Pancreas (tissue), 10 donors: ENCODE measurements at places on chromosomes 6 and 20.
A peak's percentile ranks its signal among the peaks of the same experiment; 100 is the strongest.

- DNase-seq: no peak
Measured at GRCh38 chr6:40585651-40586269, 1.4 kb downstream of the LRFN2 start.

DNA sequence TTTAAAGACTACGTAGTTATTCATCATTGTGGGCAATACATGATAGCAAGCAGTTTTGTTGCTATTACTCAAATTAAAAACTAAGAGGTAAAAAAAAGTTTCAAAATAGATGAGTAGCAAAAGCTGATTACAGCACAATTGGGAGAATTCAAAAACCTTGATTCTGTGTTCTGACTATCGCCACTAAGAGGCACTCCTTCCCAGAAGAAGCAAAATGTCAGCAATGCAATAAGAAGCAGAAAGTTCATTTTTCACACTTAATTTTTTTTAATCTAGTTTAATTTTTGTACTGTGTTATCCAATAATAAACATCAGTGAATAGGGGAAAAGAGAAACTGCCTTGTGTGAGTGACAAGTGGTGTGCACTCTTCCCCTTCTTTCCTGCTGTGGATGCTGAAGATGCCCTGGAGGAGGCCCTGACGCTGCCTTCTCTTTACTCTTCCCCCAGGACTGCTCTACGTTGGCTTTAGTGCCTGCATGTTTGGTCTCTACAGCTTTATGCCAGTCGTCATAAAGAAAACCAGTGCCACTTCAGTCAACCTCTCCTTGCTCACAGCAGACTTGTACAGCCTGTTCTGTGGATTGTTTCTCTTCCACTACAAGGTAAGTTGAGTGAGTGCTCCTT is 263.2 kb upstream of the PLN start:
- no peak for DNase-seq

- DNase-seq: no peak
Measured at GRCh38 chr6:96116674-96117073, 100.9 kb downstream of the FUT9 start.

DNA sequence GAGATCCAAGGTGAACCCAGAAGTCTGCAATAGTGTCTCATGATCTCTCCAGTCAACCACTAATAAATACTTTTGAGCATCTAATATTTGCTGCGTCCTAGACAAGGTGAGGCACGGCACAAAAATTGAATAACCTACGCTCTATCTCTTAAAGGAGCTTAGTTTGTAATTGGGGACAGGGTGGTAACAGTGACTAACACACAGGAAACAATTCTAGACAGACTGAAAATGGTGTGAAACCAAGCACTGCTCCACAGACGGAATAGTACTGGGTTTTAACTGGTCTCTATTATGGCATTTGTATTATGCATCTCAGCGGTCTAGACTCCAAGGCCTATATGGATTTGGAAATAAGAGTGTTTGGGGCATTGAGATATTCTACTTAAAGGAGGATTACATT is 120.1 kb downstream of the CLIC5 start:
- DNase-seq: no peak

DNA sequence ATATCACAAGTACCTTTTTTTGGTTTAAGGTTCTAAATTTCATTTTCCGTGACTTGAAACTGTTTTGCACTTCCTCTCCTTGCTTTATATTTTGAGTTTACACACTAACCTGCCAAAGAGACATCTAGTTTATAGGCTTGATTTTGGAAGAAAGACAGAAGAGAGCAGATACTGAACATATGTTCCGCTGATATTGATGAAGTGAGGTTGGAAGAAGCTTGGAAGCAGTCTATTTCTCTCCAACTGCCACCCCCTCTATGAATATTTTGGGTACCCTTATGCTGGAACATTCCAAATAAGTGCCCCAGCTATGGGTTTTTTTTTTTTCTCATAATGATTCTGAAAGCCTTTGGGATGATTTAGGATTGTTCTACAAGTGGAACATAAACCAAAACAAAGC is 150.6 kb downstream of the LAMA2 start:
- no peak for DNase-seq

- no peak for DNase-seq
Measured at GRCh38 chr20:2835331-2835796, 5.1 kb downstream of the PCED1A start.

DNA sequence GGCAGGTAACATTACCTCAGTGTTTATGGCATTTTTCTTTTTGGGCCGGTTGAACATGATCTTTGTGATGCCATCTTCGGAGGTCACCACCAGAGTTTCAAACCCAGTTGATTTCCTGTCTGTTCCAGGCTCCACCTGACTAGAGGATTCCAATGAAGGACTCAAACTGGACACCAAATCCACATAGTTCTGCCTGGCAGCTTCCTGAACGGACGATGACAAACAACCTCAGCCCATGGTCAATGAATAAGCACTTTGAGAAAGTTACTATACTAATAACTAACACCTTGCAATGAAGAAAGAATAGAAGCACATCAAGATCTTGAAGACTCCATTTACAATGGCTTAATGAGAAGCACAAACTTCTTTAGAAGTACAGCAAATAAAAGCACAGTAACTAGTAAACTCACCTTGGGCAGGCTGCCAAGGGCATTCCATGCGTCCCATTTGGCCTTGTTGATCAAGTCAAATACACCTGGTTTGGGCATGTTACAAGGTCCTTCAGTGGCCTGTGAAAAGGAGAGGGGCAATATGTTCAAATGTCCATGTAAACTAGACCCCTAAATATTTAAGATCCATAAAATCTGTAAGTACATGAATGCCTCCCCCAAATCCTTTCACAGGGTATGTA is 4.9 kb downstream of the ECI2 start:
- DNase-seq: peak; percentile 83

DNA sequence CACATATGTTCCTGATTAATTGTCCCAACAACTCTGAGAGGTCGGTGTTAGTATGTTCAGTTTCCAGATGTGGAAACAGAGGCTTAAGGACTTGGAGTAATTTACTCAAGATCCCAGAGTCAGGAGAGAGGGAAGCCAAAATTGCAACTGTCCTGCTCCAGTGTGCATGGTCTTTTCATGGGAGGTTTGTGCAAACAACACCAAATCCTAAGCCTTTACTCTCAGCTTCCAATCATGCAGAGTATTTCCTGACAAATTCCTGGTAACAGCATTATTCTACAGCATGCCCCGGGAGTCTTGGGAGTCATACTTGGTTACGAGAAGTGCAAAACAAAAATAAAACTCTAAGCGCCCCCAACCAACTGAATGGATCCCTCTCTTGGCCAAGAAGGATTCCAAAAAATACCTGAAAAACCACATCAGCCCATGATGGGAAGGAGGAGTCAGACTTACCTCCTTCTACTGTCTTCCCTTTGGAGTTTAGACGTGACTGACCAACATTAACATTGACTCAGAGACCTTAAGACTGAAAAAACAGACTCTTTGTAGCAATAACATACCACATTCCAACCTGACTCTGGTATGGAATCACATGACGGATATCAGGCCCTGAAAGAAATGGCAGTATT is 30.8 kb upstream of the PPP1R3G start:
- no peak for DNase-seq

GRCh38 chr6:170134471-170135440 is 156.1 kb downstream of the DLL1 start:
- DNase-seq: peak; percentile 8

DNA sequence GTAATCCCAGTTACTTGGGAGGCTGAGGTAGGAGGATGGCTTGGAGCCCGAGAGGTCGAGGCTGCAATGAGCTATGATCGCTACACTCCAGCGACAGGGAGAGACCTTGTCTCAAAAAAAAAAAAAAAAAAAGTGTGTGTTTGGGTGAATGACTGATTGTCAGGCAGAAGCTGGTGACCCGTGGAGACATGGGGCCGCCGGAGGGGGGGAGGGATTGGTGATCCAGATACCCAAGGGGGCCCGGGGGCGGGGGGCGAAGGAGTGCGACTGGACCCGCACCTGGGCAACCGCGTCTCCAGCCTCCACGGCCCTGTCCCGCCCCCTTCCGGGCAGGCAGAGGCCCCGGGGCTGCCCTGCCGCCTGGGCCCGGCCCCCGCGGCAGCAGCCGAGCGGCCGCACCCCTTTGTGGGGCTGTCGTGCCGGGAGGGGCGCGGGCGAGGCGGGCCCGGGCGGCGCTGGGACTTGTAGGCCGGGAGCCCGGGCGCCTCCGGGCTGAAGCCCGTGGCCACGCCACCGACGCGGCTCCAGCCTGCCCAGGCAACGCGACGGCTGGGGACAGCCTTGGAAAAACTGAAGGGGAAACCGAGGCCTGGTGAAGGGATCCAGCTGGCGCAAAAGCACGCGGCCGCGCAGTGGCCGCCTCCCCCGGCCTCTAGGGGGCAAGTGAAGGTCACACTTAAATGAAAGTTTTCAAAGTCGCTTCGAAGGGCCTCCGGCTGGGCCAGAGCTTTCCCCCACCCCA is 2.1 kb upstream of the RBM38 start:
- peak; percentile 92 for DNase-seq

DNA sequence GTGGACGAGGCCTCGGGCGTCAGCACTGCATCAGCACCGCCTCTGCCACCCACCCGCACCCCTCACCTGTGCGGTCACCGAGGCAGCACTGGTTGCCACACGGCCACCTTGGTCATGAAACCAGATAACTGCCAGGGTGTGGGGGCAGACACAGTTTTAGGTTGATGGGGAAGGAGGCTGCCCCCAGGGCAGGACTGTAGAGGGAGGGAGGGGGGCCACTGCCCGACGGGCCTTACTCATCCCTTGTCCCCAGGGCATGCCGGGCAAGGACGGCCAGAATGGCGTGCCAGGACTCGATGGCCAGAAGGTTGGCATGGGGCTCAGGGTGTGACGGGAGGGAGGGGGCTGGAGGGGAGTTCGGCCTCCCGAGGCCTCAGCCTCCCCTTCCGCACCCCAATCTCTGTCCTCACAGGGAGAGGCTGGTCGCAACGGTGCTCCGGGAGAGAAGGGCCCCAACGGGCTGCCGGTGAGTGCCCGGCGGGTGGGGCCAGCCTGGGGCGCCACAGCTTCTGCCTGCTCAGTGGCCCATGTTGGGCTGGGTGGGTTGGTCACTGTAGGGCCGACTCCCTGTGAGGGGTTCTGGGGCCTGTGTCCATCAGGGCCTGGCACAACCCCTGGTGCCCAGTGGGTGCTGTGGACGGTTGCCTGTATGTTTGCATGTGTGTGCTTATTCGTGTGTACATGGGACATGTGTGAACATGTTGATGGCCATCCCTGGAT is 11.8 kb downstream of the COL9A3 start:
- DNase-seq: peak; percentile 27

- no peak for DNase-seq
Measured at GRCh38 chr6:19968201-19968600, 131.0 kb downstream of the ID4 start.

DNA sequence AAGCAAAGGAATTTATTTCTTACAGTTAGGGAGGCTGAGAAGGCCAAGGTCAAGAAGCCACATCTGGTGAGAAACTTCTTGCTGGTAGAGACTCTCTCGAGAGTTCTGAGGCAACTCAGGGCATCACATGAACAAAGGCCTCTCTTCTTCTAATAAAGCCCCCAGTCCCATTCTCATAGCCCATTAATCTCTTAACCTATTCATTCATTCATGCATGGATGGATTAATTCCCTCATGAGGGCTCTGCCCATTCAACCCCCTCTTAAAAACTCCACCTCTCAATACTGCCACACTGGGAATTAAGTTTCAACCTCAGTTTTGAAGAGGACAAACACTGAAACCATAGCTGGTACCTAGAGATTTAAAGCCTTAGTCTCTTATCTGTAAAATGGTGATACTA is 217.9 kb upstream of the SPTLC3 start:
- no peak for DNase-seq

DNA sequence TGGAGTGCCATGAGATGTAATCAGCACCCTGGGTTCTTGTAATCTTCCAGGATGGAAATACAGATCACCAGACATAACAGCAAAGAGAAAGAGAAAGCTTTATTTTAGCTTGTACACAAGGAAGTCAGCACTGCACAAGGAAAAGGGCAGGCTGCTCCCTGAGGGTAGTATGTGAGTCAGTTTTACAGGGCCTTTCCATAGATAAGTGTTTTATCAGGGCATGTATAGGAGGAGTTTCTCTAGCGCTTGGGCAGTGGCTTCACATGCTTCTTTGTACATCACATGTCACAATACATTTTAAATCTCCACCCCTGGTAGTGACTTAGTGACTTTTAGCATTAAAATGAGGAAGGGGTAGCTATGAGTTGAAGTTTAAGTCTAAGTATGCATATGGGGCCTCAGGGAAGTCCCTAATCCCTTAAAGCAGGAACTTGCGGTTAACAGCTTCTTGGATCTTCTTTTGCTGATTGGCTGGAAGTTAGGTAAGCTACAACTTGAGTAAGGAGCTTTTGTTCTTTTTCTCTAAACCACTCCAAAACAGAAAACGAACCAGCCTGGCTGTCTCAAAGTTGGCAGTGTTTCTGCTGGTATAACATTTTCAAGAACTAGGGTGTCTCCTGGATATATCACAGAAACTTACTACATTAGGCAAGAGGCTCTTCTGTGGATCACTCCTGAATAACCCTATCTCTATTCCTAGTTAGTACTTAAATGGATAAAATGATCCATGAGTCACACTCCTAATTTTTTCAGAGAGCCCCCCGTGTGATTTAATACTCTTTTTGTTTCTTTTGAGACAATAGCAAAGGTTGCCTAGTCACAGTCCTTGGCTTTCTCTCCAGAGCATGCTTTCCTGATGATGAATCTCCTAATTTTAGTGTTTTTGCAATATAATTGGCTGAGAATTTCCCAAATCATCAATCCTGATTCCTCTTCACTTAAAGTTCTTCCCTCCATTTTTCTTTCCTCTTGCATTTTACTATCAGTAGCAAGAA is 60.2 kb downstream of the MRAP2 start:
- DNase-seq: no peak

GRCh38 chr6:16425881-16426615 is 187.7 kb downstream of the GMPR start:
- DNase-seq: no peak

DNA sequence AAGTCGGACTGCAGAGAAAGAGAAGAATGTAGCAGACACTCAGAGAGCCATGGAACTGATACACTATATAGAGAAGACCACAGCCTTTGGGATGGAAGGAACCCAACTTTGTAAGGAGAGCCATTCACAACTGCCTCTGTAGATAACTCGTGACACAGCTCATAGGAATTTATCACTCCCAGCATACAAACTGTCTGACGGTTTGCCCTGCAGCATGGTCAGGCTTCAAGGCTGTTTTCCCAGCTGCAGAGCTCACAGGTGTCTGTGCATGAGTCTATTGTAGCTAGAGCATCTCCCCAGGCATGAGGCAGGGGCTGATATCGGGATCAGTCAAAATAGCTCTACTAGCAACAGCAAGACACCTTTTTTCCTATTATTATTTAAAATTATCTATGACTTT is 130.5 kb upstream of the DTNBP1 start:
- no peak for DNase-seq

- DNase-seq: no peak
Measured at GRCh38 chr20:35525639-35526038, 3.8 kb downstream of the C20orf173 start.

- no peak for DNase-seq
Measured at GRCh38 chr6:13558718-13559117, 15.7 kb upstream of the SIRT5 start.
